ENCODE measurements at places on chromosomes 1 and 21.

- DNase-seq: no peak
Observed at GRCh38 chr1:157781048-157781447, 4.1 kb upstream of the FCRL2 start.

DNA sequence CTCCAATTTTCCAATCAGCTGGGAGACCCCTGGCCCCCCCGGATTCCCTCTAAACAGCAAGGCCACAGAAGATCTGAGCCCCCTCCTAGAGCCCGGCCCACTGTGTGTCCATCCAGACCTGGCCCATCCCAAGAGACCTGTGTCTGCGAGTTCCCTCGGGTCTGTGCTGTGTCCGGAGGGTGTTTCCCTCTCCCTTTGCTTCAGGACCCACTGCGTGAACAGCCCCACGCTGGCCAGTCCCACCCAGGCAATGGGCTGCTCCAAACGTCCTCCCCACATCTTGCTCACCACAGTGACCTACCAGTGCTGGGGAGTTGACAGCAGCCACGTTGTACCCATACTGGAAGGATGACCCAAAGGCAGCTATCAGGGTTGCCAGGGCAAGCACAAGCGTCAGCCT, 11.6 kb downstream of the SLC2A5 start:
- no peak for DNase-seq

DNA sequence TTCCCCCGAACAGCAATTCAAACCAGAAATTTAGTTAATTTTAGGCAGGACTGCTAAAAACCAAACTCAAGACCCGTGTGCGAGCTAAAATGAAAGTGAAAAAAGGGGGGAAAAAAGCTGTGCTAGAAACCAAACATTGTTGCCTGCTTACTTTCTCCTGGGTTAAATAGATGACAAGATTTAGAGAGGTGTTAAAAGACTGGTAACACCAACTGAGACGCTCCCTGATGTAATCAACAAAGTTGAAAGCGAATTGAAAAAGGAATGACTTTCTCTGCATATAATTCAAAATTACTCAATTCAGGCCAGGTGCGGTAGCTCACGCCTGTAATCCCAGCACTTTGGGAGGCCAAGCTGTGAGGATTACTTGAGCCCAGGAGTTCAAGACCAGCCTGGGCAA, 6.8 kb downstream of the CDCA8 start:
- no peak for DNase-seq

- peak; percentile 61 for DNase-seq
Observed at GRCh38 chr1:48674641-48675040, 102.0 kb downstream of the BEND5 start.

GRCh38 chr1:14615549-14616218, 17.2 kb downstream of the KAZN start:
- DNase-seq: no peak

DNA sequence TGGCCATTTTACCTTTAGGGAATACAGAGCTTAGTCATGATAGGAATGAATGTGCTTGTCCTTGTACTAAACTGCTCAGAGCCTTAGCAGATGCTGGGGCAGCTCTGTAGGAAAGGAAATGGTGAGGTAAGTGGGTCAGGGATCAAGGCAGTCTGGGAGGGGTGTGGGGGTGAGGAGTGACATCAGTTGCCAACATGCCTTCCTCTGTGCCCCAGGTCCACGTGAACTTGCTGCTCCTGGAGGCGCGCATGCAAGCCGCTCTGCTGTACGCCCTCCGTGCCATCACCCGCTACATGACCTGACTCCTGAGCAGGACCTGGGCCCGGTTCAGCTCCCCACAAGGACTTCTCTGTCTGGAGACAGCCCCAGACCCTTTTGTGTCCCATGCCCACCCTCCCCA, 21.2 kb downstream of the SESN2 start:
- DNase-seq: no peak

- no peak for DNase-seq
Observed at GRCh38 chr1:6935361-6935883, 150.2 kb downstream of the CAMTA1 start.

- no peak for DNase-seq
Observed at GRCh38 chr1:92538413-92539061, 51.8 kb upstream of the GFI1 start.

GRCh38 chr1:25629836-25630235, 13.2 kb downstream of the MAN1C1 start:
- no peak for DNase-seq

Data from kidney glomerular epithelial cell (primary cell).